ENCODE measurements at places on chromosomes 3 and 15.

GRCh38 chr15:74275957-74276356 lies 39.8 kb downstream of the CCDC33 start:
- DNase-seq, result no peak

DNA sequence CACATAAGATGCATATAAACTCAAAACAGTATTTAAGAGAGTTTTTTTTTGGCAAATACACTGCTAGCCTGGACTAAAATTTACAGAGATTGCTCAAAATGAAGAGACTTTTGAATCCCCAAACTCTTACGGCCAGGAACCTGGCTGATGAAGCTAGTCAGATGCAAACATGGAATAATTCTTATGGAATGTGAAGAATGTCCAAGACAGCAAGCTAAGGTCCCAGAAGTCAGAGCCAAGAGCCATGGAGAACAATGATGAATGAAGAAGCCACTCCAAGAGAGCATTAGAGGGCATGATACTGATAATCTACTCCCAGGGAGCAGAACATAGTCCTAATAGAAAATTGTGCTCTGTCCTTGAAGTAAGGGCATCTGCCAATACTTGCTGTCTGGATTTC lies 705.5 kb downstream of the DIPK2A start:
- DNase-seq, result peak; percentile 32

GRCh38 chr3:32577581-32578556 lies 7.2 kb upstream of the DYNC1LI1 start:
- peak; percentile 63 for DNase-seq

- no peak for DNase-seq
Observed at GRCh38 chr3:185656321-185656840, 70.3 kb downstream of the SENP2 start.

- peak; percentile 77 for DNase-seq
Observed at GRCh38 chr15:56772868-56773639, 39.7 kb upstream of the ZNF280D start.

GRCh38 chr3:150220799-150221198 lies 187.3 kb upstream of the TSC22D2 start:
- peak; percentile 56 for DNase-seq

GRCh38 chr15:94265009-94265408 lies 33.6 kb downstream of the MCTP2 start:
- no peak for DNase-seq

Data from muscle of back (tissue), 13 donors.